Body of pancreas (tissue), 4 donors: ENCODE measurements at places on chromosomes 6 and 20.

- H3K4me3 ChIP-seq, result no peak overlapping the region
- H3K4me1 ChIP-seq, result no peaks in the 10 kb centered on the region
- no peak for DNase-seq
- no peaks in the 10 kb centered on the region for H3K27me3 ChIP-seq
- no peaks in the 10 kb centered on the region for H3K36me3 ChIP-seq
Measured at GRCh38 chr20:52622081-52622480, 350.1 kb upstream of the TSHZ2 start.

DNA sequence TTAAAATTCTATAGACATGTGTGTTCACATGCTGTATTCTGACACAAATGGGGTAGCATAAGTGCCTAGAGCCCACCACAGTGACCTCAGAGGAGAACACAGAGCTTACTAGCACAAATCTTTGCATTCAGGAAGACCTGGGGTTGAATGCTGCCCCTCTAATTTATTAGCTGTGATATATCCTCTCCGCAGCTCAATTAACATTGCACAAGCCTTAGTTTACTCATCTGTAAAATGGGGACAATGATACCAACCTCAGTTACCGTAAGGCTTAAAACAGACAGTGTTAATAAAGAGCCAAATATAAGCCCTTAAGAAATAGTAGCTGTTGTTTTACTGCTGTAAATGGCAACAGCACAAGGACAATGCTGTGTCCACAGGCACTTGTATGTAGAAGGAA is 36.2 kb upstream of the IL17A start:
- DNase-seq, result no peak
- no peak overlapping the region for H3K27ac ChIP-seq
- H3K4me3 ChIP-seq, result no peak overlapping the region
- no peaks in the 10 kb centered on the region for H3K4me1 ChIP-seq
- no peaks in the 10 kb centered on the region for H3K36me3 ChIP-seq

DNA sequence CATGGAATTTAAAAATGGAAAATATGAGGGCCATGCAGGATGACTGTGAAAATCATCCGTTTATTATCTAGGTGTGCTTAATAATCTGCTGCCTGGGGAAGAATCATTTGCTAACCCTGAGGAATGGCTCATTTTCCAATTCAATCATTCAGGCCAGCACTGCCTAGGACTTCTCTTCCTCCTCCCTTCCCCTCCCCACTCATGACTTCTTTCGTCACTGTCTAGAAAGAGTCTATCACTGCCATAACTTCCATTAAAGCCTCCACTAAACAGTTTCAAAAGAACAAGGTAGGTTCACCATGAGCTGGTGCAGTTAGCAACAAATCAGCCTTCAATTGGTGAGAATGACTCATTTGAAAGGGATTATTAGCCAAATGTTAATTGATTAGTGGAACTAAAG is 43.9 kb downstream of the TSHZ2 start:
- H3K36me3 ChIP-seq, result no peaks in the 10 kb centered on the region
- no peak for DNase-seq
- H3K27ac ChIP-seq, result no peak overlapping the region
- no peak overlapping the region for H3K4me3 ChIP-seq

DNA sequence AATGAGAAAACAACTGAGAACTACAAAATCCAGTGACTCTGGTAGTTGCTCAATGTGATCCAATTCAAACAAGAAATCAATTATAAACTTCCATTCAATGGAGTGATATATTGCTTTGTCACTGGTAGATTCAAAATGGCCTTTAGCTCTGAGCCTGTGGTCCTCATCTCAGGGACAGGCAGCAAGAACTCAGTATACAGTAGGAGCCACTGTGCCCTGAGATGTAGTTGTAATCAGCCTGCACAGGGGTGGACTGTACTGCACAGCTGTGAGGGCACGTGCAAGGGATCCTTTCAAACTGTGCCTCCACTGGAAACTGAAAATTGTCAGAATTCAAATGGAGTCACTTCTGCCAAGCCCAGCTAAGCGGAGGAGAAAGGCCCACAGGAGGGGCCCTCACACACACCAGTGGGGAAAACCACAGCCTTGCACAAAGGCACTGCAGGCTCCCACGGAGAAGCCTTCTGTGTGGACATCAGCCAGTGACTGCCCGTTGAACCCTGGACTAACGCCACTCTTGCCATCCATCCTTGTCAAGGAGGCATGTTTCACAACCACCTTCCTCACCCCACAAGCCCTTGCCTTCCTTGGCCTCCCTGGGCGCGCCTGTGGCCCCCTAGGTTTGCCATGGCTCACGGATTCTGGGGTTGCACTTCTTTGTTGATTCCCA is 186.7 kb downstream of the SMOC2 start:
- no peak overlapping the region for H3K27ac ChIP-seq
- H3K36me3 ChIP-seq, result no peaks in the 10 kb centered on the region
- H3K4me1 ChIP-seq, result no peaks in the 10 kb centered on the region
- H3K4me3 ChIP-seq, result no peak overlapping the region
- H3K27me3 ChIP-seq, result no peaks in the 10 kb centered on the region

DNA sequence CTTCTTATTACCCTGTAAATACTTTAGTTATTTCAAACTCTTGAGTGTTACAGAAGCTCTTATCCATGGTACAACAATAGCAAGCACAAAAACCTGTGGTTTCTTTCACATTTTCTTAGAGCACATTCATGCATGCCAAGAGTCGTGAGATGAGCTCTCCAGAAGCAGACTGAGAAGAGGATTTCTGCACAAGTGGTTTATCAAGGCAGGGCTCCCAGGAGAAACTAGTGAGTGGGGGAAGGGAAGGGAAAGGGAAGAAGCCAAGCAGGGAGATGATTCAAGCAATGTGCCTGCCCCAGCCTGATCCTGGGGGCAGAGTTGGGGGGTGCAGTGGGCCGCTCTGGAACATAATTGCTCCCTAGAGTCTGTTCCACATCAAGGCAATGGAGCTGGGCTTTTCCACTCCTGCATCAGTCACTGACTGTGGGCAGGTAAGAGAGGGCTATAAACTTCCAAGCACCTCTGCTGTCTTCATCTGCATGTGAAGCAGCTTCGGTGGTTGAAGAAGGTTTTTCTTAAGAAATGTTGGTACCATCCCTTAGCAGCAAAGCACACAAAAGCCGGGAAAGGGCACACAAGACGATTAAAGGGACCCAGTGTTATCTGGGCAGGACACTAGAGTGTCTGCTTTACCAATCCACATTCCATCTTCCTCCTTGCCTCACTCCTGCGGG is 152.1 kb downstream of the PLCB4 start:
- no peak overlapping the region for H3K4me3 ChIP-seq
- H3K36me3 ChIP-seq, result no peaks in the 10 kb centered on the region
- DNase-seq, result no peak
- no peaks in the 10 kb centered on the region for H3K4me1 ChIP-seq

- no peaks in the 10 kb centered on the region for H3K27me3 ChIP-seq
- peaks cover 28% of the 10 kb centered on the region for H3K4me1 ChIP-seq
- H3K27ac ChIP-seq, result no peak overlapping the region
- H3K4me3 ChIP-seq, result no peak overlapping the region
Measured at GRCh38 chr6:33768644-33769120, 20.2 kb downstream of the LEMD2 start.

DNA sequence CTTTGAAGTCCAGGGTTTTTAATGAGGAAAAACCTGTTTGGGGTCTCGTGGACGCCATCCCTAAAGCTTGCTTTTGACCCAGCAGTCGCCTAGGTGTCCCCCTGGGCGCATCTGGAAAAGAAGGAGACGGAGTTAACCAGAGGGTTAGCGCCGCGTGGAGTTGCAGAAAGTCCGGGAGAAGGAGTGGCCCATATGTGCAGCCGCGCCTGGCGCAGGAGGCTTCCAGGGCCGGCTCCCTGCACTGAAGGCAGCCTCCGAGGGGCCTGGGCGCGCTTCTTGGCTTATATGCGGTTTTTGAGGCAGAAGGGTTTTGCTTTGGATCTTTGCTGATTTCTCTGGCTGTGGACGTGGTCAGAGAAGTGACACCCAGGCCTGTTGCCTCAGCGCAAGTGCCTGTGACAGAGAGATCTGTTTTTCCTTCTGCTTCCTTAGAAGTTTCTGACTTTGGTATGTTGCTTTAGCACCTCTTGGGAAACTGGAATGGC is 987 bp downstream of the TMEM181 start:
- peak overlapping the region; percentile 90 for H3K4me3 ChIP-seq
- H3K4me1 ChIP-seq, result peaks cover 48% of the 10 kb centered on the region
- peak; percentile 51 for DNase-seq
- H3K27me3 ChIP-seq, result no peaks in the 10 kb centered on the region

GRCh38 chr6:107156617-107157016 is 41.3 kb upstream of the BEND3 start:
- no peak for DNase-seq
- H3K4me1 ChIP-seq, result peaks cover 33% of the 10 kb centered on the region
- H3K36me3 ChIP-seq, result no peaks in the 10 kb centered on the region
- H3K27me3 ChIP-seq, result no peaks in the 10 kb centered on the region

GRCh38 chr6:92564376-92564775 is 855.0 kb downstream of the EPHA7 start:
- no peaks in the 10 kb centered on the region for H3K36me3 ChIP-seq
- H3K4me1 ChIP-seq, result no peaks in the 10 kb centered on the region
- DNase-seq, result no peak
- H3K27ac ChIP-seq, result no peak overlapping the region

DNA sequence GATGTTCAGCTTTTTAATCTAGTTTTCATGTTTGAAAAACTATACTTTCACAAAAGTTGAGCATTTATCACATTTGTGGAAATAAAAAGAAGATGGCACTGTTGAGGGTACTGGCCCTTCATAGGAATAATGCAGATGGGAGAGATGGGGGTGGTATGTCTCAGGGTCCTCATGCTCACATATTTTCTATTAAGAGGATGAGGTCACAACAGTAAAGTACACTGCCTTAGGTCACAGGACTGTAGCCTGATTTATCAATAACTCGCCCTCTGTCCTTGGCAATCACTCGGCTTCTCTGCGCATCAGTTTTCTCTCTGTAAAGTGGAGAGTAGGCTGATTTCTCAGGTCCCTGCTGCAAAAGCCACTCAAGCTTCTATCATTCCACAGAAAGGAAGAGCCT is 55.9 kb downstream of the PPP1R3G start:
- no peak overlapping the region for H3K4me3 ChIP-seq
- no peaks in the 10 kb centered on the region for H3K27me3 ChIP-seq
- DNase-seq, result no peak
- no peak overlapping the region for H3K27ac ChIP-seq
- H3K36me3 ChIP-seq, result no peaks in the 10 kb centered on the region
- no peaks in the 10 kb centered on the region for H3K4me1 ChIP-seq

GRCh38 chr6:105499931-105500330 is 97.0 kb upstream of the PREP start:
- no peak overlapping the region for H3K27ac ChIP-seq
- H3K27me3 ChIP-seq, result no peaks in the 10 kb centered on the region
- no peaks in the 10 kb centered on the region for H3K36me3 ChIP-seq
- H3K4me1 ChIP-seq, result no peaks in the 10 kb centered on the region
- no peak for DNase-seq
